Fibroblast of lung (primary cell): ENCODE measurements at places on chromosomes 13 and 19. TPM values are rescaled to one million over a fixed set of nuclear protein-coding genes. Genes with fewer than 3 reads are reported as not detected.

The SERPINE3 gene
- not detected in 2 replicates for total RNA-seq

The MYO1F gene
- total RNA-seq = under 0.01 and 0.17 TPM in 2 replicates

The ZNF506 gene
- total RNA-seq = 11.0 and 16.5 TPM in 2 replicates

The CYP2F1 gene
- total RNA-seq = not detected in 2 replicates

The PLVAP gene
- total RNA-seq = not detected in 2 replicates

The OR4F17 gene
- not detected in 2 replicates for total RNA-seq
